Activated naive CD8-positive, alpha-beta T cell treated with anti-CD3 and anti-CD28 coated beads, Interleukin-2, amount 50 U/mL, for 24 hours (primary cell): ENCODE measurements at places on chromosomes 7 and 10.

DNA sequence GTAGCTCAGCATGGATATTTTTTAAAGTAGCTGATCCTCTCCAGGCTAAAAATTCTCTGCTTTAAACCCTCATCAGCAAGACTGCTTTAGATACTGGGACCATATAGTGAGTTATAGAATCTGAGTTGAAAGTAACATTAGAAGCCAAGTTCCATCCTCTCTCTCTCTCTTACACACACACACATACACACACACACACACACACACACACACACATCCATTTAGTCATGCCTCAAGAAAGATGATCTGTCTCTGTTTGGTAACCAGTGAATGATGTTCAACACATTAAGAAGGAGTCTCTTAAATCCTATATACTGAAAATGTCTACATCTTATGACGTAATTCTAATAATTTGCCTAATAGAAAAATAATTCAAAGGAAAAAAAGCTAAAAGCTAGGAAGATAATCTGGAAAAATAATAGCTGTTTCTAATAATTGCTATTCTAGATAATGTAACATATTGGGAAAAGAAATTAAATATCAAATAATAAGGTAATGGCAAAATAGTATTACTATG is 16.9 kb upstream of the ATP6V0A4 start:
- no peaks in the 10 kb centered on the region for H3K36me3 ChIP-seq
- H3K4me1 ChIP-seq = peaks cover 8% of the 10 kb centered on the region
- H3K27ac ChIP-seq = no peak overlapping the region

DNA sequence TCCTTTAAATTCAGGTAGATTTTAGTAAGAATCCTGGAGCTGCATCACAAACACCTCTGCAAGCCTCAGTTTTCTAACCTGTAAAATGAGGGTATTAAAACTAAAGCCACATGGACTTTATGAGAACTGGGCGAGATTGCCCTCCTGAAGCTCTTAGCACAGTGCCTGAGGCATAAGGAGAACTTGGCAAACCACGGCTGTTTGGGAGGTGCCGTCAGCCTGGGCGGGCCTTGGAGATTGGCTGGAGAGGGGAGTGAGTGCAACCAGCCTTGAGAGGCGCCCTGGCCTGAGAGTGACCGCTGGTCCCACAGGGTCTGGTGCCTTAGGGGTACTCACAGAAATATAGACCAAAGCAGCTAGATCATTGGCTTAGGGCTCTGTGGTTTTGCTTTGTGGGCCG is 5.4 kb upstream of the TNS3 start:
- no peak overlapping the region for H3K4me3 ChIP-seq
- no peaks in the 10 kb centered on the region for H3K4me1 ChIP-seq
- no peaks in the 10 kb centered on the region for H3K36me3 ChIP-seq
- no peak for DNase-seq
- no peak overlapping the region for H3K27ac ChIP-seq

GRCh38 chr7:73397521-73398281 is 35.9 kb upstream of the FZD9 start:
- no peak overlapping the region for H3K4me3 ChIP-seq
- H3K36me3 ChIP-seq = no peaks in the 10 kb centered on the region
- no peak for DNase-seq
- H3K27me3 ChIP-seq = peaks cover 3% of the 10 kb centered on the region
- H3K27ac ChIP-seq = no peak overlapping the region

DNA sequence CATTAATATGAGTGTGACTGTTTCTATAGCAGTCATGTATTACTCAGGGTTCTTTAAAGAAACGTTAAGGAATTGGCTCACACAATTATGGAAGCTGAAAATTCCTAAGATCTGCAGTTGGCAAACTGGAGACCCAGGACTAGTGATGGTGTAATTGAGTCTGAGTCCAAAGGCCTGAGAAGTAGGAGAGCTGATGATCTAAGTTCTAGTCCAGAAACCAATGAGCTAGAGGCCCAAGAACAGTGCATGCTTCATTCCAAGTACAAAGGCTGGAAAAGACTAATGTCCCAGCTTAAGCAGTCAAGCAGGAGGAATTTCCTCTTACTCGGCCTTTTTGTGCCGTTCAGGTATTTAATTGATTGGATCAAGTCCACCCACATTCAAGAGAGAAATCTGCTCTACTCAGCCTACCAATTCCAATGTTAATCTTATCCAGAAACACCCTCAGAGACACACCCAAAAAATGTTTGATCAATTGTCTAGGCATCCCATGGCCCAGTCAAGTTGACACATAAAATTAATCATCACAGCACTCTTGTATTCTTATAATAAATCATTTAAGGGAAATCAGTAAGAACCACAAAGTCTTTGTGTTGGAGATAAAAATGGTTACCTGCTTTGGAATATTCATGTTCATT is 312.1 kb downstream of the PRKG1 start:
- H3K27me3 ChIP-seq = no peaks in the 10 kb centered on the region
- H3K27ac ChIP-seq = no peak overlapping the region
- H3K4me1 ChIP-seq = no peaks in the 10 kb centered on the region

DNA sequence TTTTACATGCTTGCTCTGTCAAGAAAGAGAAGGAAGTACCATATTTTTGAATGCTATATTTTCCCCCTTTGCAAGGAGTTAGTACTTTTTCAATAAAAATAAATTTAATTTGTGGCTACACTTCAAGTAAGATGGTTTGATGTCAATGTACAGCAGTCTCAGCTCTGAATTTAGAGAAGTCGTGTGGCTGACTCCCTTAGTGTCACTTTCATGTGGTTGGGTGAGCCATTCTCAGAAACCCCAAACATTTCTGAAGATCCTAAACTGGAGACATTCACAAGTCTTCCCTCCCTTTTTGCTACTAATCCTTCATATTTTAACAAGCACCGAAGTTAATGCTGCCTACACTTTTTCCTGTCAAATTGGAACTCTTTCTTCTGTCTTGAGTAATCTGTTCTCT is 244.4 kb downstream of the DYNC1I1 start:
- no peak overlapping the region for H3K4me3 ChIP-seq
- no peak for DNase-seq
- no peaks in the 10 kb centered on the region for H3K4me1 ChIP-seq
- no peaks in the 10 kb centered on the region for H3K36me3 ChIP-seq

- no peak overlapping the region for H3K4me3 ChIP-seq
- DNase-seq = no peak
- H3K36me3 ChIP-seq = no peaks in the 10 kb centered on the region
Observed at GRCh38 chr10:19498393-19499290, 317.6 kb upstream of the PLXDC2 start.

DNA sequence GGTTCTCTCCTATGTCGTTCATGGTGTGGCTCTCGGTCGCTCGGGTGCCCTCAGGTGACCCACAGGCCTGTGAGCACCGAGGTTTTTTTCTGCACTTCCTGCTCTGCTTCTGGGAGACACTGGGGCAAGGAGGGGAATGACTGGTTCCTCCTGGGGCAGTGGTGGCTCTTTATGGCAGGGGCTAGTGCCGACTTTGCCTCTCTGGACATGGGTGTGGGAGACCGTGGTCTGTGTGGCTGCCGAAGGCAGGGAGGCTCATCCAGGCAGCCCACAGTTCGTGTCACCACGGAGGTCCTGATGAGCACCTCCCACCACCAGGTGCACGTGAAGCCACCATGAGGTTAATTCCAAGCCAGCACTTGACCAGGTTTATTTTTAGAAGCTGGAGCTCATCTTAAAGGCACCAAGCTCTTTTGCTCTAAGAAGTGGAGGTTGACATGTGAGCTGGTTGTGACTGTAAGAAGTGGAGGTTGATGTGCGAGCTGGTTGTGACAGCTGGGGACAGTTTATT is 24.7 kb upstream of the DPYSL4 start:
- H3K27me3 ChIP-seq = no peaks in the 10 kb centered on the region
- H3K4me1 ChIP-seq = peaks cover 26% of the 10 kb centered on the region

DNA sequence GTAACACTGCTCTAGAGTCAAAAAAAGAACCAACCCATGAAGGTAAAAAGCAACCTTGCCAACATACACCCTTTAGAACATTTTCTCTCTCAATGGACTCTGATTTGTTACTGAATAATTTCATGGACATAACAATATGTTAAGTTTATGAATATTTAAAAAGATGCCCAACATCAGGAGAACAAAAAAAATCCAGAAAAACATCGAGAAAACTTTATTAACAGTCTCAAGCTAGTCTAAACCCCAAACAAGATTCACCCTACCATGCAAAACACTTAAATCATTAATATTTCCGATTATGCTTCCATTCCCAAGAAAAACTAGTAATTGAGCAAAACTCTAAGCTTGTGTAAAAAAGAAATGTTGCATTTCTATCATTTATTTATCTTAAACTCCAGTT is 46.7 kb downstream of the OSBPL3 start:
- peaks cover 75% of the 10 kb centered on the region for H3K4me1 ChIP-seq
- H3K27ac ChIP-seq = no peak overlapping the region
- H3K36me3 ChIP-seq = peaks cover 53% of the 10 kb centered on the region
- no peak overlapping the region for H3K4me3 ChIP-seq
- no peak for DNase-seq

DNA sequence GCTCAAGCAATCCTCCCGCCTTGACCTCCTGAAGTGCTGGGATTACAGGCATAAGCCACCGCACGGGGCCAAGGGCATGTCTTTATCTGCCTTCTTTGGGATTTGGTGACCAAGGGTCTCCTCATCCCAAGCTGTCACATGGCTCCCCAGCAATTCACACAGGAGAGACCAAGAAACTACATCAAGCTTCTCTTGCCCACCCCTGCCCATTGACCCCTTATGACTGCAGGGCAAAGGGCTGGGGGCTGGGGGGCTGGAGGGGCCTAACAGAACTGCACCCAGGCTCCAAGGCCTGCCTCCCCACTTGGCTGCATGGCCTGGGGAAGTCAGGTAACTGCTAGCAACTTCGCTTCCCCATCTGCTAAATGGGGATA is 137.1 kb downstream of the SH3PXD2A start:
- H3K27me3 ChIP-seq = no peaks in the 10 kb centered on the region
- H3K4me3 ChIP-seq = no peak overlapping the region
- no peak overlapping the region for H3K27ac ChIP-seq
- no peak for DNase-seq
- no peaks in the 10 kb centered on the region for H3K36me3 ChIP-seq

DNA sequence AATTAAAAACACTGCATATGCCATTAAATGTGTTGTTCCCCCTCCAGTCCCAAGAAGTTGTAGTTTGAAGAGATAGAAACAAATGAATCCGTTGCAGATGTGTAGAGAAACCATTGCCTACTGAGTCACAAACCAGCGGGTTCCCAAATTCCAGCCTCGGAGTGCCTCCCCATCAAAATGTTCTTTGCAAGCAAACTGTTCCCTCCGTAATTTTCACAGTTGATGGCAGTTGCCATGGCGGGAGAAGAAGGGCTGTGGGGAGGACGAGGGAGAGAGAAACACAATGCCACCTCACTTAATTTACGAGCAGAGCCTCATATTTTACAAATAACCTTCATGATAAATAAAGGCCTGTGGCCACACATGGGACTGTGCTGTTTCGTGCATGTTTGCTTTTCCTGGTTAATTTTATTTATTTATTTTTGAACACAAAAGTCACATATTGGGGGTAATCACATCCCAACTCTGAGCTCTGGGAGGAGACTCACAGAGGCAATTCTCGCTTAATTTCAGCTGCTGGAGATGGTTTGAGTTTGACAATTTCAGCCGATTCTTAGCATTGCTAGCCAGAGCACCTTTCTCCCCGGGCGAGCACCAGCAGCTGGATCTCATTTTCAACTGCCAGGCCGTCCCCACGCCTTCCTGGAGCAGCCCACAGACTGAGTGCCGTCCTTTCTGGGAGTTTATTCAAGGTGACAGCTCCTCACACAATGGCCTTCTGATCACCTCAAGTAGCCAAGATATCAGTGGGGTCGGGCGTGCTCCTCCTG is 1084.2 kb downstream of the KCNMA1 start:
- H3K36me3 ChIP-seq = no peaks in the 10 kb centered on the region
- DNase-seq = no peak
- H3K27me3 ChIP-seq = no peaks in the 10 kb centered on the region
- H3K27ac ChIP-seq = no peak overlapping the region
- no peaks in the 10 kb centered on the region for H3K4me1 ChIP-seq

- H3K4me3 ChIP-seq = no peak overlapping the region
- no peak overlapping the region for H3K27ac ChIP-seq
- H3K27me3 ChIP-seq = no peaks in the 10 kb centered on the region
- H3K36me3 ChIP-seq = no peaks in the 10 kb centered on the region
- H3K4me1 ChIP-seq = no peaks in the 10 kb centered on the region
- no peak for DNase-seq
Observed at GRCh38 chr10:56449770-56450169, 88.7 kb upstream of the ZWINT start.

DNA sequence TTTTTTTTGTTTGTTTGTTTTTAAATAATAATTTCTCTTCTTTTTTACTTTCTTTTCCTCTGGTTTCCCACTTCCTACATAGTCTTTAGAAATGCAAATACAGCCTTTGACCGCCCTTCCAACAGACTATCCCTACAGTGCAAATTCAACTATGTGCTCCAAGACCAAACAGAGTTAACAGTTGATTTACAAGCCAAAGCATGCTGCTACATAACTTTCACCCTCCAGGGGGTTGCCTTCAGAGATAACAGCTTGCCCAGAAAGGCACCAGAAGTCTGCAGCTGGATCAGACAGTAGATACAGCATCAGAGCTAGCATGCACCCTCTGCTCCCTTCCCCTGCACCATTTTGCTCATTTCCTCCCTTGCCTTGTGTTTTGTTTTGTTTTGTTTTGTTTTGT is 539.0 kb downstream of the ZWINT start:
- no peaks in the 10 kb centered on the region for H3K36me3 ChIP-seq
- H3K4me3 ChIP-seq = no peak overlapping the region
- no peak for DNase-seq
- no peak overlapping the region for H3K27ac ChIP-seq
- H3K27me3 ChIP-seq = no peaks in the 10 kb centered on the region

DNA sequence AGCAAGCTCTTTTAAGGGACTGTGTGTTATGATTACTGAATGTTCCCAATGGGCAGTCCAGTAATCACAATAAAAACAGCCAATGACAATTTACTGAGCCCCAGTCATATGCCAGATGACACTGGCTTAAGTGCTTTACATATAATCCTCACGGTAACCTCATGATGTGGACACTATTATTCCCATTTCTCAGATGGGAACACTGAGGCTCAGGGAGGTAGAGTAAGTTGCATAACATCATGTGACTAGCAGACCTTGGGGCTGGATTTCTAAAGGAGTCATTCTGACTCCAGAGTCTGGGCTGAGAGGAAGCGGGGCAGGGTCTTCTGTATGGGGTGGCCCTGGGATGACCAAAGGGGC is 7.6 kb upstream of the RBM20 start:
- DNase-seq = no peak
- H3K4me3 ChIP-seq = no peak overlapping the region
- H3K4me1 ChIP-seq = peaks cover 9% of the 10 kb centered on the region
